Stomach (tissue), 19 donors: ENCODE measurements at places on chromosomes 16 and 17. TPM values are rescaled to one million over a fixed set of nuclear protein-coding genes. Genes with fewer than 3 reads are reported as not detected.

Gene ARHGAP23
- 23.9 TPM for total RNA-seq

Gene KRT25
- total RNA-seq = not detected

Gene GFAP
- 9.7 TPM for total RNA-seq

Gene SEPTIN12
- total RNA-seq = not detected

Gene BAIAP3
- total RNA-seq = 3.7 TPM

Gene ADORA2B
- total RNA-seq = 3.5 TPM

Gene DHRS7C
- total RNA-seq = not detected

Gene TBC1D24
- 13.0 TPM for total RNA-seq

Gene TP53TG3C
- total RNA-seq = not detected

Gene C1QL1
- 16.3 TPM for total RNA-seq

Gene PMP22
- total RNA-seq = 71.4 TPM

Gene ST6GALNAC2
- 3.6 TPM for total RNA-seq

Gene KRT27
- total RNA-seq = not detected

Gene CBLN1
- total RNA-seq = not detected

Gene RANBP10
- 37.3 TPM for total RNA-seq
